Brain (organoid and tissue), 16 donors: ENCODE measurements at places on chromosomes 6 and 20.

DNA sequence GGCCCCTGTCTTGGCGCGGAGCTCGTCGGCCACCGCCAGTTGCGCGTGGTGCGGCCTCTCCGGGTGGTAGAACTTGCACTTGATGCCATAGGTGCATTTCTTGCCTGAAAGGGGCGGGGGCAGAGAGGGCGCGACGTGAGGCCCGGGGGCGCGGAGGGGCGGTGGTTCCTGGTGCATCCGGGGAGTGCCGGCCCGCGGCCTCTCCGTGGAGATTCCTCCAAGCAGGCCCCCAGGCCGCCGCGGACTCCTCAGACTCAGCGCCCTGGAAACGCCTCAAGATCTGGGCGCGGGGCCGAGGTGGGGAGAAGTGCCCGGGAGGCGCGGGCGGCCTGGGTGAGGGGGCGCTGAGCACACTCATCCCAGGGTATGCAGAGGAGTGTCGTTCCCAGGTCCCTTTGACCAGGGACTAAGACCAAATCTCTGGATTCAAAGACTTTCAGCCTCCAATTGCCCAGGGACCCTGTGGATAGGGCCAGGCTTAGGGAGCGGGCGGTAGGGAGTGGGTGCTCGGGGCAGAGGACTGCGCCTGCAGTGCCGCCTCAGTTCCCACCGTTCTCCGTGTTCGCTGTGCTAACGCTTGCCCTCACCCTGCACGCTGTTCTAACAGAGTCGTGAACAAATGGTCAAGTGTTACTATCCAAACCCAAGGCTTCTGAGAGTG lies 33.3 kb downstream of the ZC3H12D start:
- peak; percentile 30 for DNase-seq

- DNase-seq, result no peak
Measured at GRCh38 chr20:40718982-40719729, 30.1 kb upstream of the MAFB start.

DNA sequence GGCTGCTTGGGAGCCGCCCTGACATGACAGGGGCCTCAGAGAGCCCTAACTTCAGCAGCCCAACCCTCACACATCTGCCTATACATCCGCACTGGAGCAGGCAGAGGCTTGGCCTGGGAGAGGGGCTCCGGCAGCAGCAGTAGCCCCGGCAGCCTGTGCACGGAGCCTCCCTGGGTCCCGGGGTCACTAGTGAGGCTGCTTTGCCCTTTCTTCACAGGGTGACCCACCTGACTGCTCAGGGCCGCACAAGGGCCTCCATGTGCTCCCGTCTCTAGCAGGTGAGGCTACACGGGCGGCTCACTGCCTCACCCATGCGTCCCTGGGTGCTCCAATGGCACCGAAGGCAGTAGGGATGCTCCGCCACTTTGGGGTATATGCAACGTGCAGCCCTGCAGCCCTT lies 36.7 kb upstream of the STX16 start:
- DNase-seq, result no peak

GRCh38 chr6:37021356-37022129 lies 16.1 kb downstream of the FGD2 start:
- DNase-seq, result peak; percentile 67

DNA sequence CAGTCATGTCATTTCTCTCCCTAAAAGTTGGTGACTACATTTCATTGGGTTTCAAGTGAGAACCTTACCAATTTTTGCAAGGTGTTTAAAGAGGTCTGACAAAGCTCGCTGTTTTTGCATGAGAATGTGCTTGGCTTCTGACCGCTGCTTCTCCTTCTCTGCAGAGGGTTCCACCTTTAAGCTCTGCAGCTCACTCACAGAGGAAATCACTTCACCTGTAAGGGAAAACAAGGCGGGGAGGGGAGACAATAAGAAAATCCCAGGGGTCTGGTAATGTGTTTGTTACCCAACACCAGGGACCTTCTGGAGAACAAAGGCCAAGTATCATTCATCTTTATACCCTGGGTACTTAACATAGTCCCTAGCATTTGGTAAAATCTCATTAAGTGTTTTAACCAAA lies 40.0 kb upstream of the LYRM2 start:
- DNase-seq, result no peak
